ENCODE measurements at places on chromosomes 16 and 17.

DNA sequence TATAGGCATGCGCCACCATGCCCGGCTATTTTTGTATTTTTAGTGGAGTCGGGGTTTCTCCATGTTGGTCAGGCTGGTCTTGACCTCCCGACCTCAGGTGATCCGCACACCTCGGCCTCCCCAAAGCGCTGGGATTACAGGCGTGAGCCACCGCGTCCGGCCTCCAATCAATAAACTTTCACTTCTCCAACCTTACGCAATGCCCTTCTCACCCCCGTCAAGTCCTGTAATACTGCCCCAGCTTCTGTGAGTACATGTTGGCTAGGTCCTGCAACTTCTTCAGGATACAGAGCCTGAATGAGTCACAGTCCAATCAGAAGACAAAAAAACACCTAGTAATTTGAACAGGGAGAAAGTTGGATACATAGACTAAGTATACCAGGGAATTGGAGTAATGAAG lies 47.1 kb upstream of the PHOSPHO1 start:
- DNase-seq = no peak

- no peak for DNase-seq
These were observed 14.0 kb upstream of the TMEM94 start for GRCh38 chr17:75442168-75443103.

DNA sequence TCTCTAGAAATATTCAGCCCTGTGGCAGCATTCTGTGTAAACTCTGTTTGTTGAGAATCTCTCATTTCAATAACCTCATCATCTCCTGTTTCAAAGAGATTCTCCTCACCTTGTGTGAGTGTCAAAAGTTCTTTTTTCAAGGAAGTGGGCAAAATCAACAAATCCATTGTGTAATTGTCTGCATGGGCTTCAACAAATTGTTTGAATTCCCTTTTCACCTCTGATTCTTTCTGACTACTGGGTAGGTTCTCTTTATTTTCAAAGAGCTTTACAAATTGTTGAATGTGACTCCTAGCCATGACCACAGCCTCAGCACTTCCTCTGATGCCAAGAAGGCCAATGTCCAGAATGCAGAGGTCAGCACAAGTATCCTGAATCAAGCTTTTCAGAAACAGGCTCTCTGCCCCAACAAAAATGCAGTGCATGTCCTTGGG lies 48.0 kb downstream of the N4BP1 start:
- no peak for DNase-seq

GRCh38 chr16:81318711-81319110 lies 3.9 kb downstream of the GAN start:
- DNase-seq = no peak

DNA sequence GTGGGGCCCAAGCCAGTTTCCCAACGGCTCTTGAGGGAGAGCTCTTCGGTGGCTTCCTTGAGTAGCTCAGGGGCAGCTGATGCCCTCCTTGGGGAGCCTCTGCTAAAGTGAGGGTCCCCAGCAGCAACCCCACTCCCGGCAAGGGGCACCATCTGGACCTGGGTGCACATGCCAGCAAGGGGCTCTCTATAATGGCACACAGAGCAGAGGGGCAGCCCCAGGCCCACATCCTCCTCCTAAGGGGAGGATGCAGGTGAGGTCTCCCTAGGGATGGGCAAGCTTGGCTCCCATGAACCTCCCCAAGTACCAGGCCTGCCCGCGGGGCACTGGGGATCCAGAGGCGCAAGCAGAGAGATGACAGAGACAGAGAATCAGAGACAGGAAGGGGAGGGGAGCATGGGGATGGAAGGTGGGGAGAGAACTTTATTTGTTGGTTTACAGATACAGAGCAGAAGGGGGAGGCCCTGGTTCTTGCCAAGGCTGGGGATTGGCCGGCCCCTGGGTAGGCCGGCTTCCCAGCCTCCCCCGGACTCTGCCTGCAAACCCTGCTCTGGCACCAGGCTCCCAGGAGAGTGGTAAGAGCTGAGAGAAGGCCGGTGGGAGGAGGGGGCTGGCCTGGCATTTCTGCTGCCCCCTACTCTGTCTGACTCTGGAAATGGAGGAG lies 61.4 kb downstream of the SRCIN1 start:
- no peak for DNase-seq

- DNase-seq = no peak
These were observed 62.0 kb downstream of the SLC39A11 start for GRCh38 chr17:73030501-73030921.

DNA sequence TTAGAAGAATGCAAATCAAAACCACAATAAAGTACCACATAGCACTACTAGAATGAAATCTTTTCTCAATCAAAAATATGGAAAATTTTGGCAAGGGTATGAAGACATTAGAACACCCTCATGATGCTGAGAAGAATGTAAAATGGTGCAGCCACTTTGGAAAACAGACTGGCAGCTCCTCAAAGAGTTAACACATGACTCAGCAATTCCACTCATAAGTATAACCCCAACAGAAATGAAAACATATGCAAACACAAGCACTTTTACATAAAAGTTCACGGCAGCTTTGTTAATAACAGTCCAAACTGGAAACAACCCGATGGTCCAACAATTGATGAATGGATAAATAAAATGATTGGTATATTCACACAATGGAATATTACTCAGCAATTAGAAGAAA lies 124.5 kb downstream of the SHCBP1 start:
- no peak for DNase-seq

DNA sequence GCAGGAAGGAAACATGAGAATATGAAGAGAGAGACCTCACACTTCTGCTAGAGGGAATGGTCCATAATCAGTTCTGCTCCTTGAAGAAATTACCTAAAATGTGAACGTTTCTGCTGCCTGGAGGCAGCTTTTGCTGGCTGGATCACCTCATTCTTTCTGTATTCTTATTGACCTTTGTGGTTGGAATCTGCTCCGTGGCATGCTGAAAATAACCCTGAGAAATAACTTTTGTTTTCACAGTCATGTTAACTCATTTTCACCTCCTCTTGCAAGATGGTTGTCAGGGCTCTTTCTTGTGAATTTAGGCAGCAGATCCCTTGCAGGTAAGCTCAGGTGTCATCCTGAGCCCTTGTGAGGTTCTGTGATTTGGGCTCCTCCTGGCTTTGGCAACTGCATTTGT lies 70.2 kb downstream of the IRF8 start:
- DNase-seq = no peak

DNA sequence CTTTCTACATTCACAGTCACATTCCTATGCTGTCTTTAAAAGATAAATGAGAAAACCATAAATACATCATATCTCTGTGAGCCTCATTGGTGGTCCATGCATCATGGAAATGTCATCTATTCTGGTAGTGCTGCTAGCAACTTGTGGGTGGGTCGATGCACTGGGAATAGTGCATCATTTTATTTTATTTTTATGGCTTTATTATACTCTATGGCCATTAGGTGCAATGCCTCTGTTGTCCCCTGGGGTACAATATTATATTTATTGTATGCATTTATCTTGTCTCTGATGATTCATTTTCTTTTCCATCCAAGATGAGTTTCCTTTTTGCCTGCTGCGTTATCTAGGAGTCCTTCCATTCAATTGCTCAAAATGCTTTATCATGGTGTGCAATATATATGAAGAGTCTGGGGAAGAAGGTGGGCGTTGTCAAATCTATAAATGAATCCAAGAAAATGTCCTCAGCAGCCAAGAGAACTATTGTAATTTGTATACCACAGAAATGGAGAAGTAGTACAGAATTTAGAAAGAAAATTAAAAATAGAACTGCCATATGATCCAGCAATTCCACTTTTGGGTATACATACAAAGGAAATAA lies 324.0 kb downstream of the KCNJ2 start:
- DNase-seq = no peak

GRCh38 chr17:69401251-69401650 lies 13.2 kb upstream of the MAP2K6 start:
- DNase-seq = no peak
